NCI-H187 treated with DMSO at 0.1 percent for 48 hours (cell line): ENCODE measurements at places on chromosomes 12 and 14.

DNA sequence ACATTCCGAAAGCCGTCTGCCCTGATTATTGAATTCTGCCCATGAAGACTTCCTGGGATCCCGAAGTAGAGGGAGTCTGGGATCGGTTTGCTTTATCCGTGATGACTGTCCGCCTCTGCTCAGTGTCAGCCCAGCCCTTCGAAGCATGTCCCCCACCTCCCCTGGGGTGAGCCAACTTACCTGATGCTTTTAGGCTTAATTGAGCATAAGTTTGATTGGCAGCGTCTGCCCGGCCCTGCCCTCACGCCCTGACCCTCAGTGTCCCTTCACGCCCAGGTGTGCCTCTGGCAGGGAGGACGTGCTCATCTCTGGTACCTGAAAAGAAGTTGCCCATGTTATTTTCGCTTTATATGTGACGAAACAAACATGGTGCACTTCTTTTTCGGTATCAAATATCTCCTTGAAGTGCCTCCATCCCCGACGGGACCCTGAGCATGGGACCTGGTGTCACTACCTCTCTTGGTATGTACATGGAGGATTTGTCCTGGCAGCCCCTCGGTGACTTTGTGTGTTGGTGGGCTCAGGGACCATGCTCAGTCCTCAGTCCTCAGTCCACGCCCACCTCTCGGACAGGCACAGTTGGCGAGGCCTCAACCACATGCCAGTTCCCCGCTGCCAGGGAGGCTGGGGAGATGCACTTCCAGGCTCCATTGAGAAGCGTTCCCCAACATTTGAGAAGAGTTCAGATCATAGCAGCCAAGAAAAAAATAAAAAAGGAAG, 130.1 kb upstream of the RTL1 start:
- no peak for DNase-seq

- DNase-seq: no peak
Measured at GRCh38 chr14:100664841-100665510, 61.7 kb upstream of the DLK1 start.

DNA sequence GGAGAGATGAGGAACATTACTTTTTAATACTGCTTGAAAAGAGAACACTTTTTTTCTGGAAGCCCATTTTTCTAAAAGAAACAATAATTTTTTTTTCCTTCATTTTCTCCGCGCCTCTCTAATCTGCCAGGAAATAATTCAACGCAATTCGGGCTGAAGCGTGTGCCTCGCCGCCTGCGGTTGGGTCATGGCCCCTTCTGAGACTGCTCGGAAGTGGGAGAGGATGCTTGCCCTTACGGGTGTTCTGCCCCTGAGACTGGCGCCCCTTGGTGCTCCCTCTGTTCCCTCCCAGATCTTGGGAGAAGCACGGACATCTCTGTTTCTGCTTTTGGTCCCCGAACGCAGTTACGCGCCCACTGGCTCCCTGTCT, 332 bp upstream of the TBC1D30 start:
- DNase-seq: no peak

- no peak for DNase-seq
Measured at GRCh38 chr12:49843876-49844437, 1.1 kb upstream of the BCDIN3D start.

DNA sequence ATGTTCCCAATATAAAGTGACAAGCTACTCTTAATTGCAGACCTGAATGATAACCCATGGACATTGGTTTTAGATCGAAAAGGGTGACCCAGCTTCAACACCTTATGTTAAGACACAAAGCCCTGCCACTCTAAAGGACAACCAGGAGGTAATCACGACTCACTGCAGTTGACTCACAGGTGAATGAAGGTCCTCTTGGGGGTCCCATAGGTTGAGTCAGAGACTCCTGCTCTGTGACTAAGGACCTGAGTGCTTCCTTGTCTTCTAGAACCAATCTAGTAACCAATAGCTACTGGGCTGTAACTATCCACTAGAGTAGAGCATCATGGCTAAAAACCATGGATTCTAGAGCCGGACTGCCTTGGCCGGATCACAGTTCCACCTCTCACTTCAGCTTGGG, 73.8 kb downstream of the KCNK10 start:
- DNase-seq: no peak
